ENCODE measurements at places on chromosomes 6 and 20.

- no peak for DNase-seq
Observed at GRCh38 chr20:23159947-23160318, 73.8 kb upstream of the CD93 start.

DNA sequence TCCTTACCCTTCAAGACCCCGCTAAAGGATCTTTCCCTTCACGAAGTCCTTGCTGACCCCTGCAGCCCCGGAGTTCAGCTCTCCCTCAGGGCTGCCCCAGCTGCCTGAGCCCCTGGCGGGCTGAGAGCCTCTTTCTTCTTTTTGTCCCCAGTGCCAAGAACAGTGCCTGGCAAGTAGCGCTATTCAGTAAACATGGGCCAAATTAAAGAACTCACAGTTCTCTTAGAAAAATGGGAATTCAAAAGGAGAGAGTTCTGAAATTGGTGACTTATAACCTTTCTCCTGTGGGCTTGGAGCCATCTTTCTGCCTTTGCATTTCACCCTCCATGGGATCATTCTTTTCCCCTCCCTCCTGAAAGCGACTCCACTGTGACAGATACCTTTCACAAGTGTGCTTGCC lies 227.2 kb downstream of the TMEM242 start:
- DNase-seq, result no peak

DNA sequence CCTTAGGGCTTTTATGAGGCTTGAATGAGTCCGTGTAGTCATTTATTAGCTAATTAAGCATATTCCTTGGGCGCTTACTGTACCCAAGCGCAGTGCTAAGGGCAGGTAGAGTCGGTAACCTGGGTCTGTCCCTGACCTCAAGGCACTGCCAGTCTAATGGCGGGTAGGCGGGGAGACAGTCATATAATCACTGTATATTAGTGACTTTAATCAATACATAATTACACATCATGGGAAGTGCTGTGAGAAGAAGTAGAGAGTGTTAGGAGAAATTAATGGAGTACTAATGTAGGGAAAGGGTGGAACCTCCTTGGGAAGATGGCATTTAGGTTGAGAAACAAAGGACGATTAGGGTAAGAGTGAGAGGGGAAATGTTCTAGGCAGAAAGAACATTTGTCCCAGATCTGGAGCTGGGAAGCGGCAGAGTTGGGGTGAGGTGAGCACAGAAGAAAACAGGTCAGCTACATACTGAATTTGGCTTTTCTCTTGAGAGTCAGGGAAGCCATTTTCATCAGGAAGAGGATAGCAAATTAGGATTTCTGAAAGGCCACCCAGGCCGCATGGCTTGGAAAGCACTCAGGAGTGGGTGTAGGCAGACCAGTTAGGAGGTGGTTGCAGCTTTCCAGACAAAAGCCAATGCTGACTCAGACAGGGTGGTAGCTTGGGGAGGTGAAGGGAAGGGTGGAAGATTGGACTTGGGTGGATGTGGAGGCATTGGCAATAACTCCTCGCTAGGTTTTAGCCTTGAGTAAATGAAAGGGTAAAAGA lies 954 bp upstream of the BLCAP start:
- DNase-seq, result no peak

DNA sequence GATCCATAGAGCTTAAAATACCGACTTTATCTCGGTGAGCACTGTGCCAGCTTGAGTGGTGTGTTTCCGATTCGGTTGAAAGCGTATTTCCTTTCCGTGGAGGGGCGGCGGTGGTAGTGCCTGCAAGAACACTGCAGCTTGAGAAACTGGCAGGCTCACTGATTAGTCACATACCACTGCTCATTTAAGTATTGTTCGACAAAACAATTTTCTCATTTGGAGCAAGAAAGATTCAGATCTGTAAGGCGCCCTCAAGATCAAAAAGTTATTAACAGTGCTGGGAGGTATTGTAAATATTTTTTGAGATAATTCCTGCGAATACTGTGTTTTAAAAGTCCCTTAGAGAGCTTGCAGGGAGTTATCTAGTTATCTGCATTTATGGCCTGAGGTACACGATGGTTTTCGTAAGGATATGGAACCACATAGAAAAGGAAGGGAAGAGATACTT lies 1.3 kb downstream of the MAPK14 start:
- DNase-seq, result peak; percentile 74

GRCh38 chr6:443621-444159 lies 52.1 kb downstream of the IRF4 start:
- DNase-seq, result no peak

- no peak for DNase-seq
Observed at GRCh38 chr6:2581011-2581410, 169.7 kb downstream of the MYLK4 start.

GRCh38 chr6:34829137-34829536 lies 37.3 kb downstream of the BLTP3A start:
- peak; percentile 96 for DNase-seq

GRCh38 chr6:25922301-25922700 lies 8.2 kb downstream of the SLC17A2 start:
- no peak for DNase-seq

GRCh38 chr6:156852147-156852857 lies 75.1 kb downstream of the ARID1B start:
- no peak for DNase-seq

- no peak for DNase-seq
Observed at GRCh38 chr6:100479179-100480035, 14.7 kb upstream of the SIM1 start.

GRCh38 chr6:18503593-18504231 lies 116.6 kb downstream of the RNF144B start:
- DNase-seq, result peak; percentile 42

DNA sequence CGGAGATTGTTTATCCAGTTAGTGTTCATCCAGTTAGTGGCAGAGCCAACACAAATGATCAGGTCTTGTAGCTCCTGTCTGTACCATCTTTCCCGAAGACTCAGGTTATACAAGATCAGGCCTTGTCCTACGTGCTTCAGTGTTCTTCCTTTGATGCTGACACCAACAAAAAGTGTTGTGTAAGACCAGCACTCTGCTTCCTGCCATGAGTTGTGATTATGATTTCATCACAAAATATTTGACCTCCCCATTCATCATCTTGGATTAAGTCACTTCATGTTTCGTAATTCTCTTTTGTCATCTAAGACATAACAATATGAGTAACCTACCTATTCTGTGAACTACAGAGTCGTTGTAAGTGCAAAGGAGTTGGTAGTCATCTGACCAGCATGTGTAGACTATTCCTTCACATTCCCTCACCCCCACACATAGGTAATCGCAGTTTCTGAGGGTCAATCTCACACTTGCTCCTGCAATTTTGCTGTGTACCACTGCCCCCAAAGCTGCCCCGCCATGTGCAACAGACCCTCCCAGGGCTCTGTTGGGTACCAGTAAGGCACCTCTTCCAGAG lies 135.6 kb upstream of the SLC22A23 start:
- peak; percentile 100 for DNase-seq

DNA sequence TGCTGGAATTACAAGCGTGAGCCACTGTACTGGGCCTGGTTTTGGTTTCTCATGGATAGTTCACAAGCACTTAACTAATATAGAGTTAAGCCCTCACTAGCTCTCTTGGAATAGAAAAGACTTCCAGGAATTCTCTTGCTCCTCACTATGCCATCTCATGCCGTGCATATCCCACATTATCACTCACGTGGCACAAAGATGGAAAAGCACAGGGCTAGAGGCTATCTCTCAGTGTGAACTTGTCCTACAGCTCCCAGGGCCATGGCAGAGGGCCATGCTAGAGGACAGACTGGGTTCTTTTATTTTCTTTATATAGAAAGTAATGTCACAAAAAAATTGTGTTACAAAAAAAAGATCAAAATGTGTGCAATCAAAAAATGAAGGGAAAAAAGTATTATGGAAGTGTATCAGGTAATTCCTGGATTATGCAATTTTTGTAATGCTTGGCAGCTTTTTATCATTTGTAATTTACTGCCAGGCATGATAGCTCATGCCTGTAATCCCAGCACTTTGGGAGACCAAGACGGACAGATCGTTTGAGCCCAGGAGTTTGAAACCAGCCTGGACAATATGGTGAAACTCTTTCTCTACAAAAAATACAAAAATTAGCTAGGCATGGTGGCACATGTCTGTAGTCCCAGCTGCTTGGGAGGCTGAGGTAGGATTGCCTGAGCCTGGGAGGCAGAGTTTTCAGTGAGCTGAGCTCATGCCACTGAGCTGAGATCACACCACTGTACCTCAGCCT lies 6.4 kb upstream of the SLC2A12 start:
- peak; percentile 71 for DNase-seq

GRCh38 chr20:15862178-15862577 lies 711.1 kb downstream of the KIF16B start:
- no peak for DNase-seq

DNA sequence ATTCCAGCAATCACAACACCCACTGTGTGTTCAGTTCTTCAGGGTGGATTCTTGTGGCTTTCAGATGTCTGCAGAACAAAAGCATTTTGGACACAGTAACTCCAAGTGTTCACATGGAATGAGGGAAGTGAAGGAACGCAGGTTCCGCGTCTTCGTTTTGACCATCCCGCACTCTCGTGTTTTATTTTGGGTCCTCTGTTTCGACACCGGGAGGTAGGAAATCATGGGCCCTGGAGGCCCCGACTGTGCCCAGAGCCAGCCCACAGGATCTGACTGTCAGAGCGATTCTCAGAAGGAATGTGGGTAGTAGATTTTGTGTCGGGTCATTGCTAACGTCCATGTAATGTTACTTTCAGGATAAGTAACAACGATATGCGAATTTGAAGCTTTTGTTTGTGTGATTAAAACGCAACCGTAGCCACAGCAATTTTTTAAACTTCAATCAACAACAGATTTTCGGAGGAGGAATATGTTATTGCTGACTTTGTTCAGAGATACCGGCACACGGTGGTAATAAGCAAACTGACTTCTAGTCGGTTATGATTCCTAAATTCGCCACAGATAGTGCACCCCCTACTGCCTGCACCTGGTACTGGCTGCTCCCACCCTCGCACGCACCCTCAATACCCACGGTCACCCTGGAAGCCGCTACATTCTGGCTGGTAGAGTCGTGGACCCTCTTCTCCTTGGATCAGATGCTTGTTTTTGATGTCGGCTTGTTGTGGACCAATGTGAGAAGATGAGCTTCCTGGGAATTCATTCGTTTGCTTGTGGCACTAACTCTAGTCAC lies 10.5 kb downstream of the NPEPL1 start:
- no peak for DNase-seq

DNA sequence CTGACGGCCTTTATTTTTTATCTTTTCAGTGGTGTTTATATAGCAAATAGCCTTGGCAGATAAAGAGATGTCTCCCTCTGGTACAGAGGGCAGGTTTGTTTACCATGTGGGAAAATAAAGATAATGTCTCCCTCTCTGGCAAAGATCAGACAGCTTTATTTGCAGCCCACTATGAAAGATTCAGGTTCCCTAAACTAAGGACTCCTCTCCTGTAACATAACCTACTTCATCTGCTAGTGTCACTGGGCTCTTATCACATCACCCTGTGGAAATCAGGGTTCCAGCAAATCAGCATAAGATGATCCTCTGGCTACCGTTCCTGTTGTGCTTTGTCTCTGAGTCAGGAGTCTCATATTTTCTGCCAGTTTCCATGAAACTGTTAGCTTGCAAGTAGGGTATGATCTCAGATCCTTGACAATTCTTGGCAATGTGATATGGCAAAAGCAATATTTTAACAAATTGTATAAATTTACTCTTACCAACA lies 3.1 kb downstream of the FBXL4 start:
- no peak for DNase-seq

DNA sequence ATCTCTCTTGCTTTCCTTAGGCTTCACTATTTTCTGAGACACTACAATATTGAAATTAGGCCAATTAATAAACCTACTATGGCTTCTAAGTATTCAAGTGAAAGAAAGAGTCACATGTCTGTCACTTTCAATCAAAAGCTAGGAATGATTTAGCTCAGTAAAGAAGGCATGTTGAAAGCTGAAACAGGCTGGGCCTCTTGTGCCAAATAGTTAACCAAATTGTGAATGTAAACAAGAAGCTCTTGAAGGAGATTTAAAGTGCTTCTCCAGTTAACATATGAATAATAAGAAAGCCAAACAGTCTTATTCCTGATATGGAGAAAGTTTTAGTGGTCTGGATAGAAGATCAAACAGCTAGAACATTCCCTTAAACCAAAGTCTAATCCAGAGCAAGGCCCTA lies 236.3 kb downstream of the OTOR start:
- no peak for DNase-seq

DNA sequence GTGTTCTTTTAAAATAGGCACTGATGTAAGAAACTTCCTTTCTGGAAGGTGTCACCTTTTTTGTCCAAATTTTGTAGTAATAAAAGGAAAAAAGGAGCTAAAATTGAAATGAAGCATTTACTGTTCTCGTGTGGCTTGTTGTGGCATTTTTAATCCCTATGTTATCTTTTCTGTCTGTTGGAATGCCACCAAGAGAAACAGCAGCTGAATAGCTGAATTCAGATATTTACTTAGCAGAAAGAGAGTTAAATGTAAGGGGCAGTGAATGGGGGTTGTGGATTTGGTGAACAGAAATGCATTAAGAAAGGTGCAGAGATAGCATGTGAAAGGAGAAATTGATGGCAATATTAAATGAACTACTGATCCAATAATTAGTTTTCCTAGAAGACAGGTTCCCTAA lies 573.6 kb upstream of the EPHA7 start:
- DNase-seq, result no peak

- no peak for DNase-seq
Observed at GRCh38 chr6:14211562-14211942, 94.0 kb downstream of the CD83 start.

GRCh38 chr20:63247671-63248228 lies 6.5 kb downstream of the NKAIN4 start:
- DNase-seq, result no peak

DNA sequence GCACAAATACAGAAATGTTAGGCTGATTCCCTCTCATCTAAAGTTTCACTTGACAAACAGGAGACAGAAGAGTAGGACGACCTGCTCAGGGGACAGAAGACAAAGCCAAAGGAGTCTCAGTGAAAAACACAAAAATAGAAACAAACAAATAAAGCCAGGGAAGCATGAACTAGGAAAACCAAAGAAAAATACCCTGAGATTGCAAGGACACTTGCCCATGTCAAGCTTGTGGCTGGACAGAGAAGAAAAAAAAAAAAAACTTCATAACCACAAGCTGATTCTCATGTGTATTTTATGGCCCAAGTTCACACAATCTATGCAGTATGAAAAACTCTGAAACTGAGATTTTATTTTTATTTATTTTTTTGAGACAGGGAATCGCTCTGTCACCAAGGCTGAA lies 85.6 kb upstream of the BEND6 start:
- DNase-seq, result no peak

DNA sequence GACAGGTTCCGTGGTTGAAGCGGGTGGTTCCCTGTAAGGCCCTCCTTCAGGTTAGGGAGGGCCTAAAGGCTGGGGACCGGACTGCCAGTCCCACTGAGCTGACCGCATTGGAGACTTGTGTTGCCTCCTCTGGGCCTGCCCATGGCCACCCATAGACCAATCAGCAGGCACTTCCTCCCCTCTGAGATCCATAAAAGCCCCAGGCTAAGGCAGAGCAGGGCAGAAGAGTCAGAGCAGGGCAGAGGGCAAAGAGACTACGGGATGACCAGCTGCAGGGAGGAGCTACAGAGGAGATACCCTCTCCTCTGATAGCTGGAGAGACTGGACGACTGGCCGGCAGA lies 537.4 kb downstream of the TENT5A start:
- DNase-seq, result no peak
